GM23338 (cell line): ENCODE measurements at places on chromosomes 13 and 19. TPM values are rescaled to one million over a fixed set of nuclear protein-coding genes. Genes with fewer than 3 reads are reported as not detected.

DNA sequence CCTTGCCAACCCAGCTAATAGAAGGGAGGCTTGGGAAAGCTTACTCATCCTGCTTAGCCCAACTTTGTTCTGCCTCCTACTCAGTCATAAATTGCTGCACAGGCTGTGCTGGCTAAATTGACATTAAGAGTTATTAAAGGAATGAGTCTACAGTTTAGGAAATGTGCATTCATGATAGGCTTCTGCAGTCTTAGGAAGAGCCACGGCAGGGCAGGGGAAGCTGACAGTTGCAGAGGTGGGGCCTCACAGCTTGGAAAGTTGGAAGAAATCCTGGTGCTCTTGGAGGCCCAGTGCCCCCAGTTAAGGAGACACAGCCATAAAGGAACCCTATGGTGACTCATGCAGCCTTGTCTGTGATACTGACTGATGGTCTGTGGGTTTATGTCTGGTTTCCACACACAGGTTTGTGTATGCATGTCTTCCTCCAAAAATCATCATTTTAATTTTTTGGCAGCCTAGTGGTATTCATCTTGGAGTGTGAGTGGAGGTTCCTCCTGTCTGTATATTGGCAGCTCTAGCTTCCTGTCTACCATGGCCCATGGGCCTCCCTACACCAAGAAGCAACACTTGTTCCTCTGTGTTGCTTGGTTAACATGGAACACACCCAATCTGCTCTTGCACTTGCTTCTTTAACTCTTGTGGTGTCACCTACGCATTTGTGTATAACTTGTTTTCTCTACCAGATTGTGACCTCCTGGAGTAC is 135.0 kb upstream of the KL start:
- no peaks in the 10 kb centered on the region for H3K36me3 ChIP-seq
- DNase-seq: no peak
- H3K4me1 ChIP-seq: no peaks in the 10 kb centered on the region

DNA sequence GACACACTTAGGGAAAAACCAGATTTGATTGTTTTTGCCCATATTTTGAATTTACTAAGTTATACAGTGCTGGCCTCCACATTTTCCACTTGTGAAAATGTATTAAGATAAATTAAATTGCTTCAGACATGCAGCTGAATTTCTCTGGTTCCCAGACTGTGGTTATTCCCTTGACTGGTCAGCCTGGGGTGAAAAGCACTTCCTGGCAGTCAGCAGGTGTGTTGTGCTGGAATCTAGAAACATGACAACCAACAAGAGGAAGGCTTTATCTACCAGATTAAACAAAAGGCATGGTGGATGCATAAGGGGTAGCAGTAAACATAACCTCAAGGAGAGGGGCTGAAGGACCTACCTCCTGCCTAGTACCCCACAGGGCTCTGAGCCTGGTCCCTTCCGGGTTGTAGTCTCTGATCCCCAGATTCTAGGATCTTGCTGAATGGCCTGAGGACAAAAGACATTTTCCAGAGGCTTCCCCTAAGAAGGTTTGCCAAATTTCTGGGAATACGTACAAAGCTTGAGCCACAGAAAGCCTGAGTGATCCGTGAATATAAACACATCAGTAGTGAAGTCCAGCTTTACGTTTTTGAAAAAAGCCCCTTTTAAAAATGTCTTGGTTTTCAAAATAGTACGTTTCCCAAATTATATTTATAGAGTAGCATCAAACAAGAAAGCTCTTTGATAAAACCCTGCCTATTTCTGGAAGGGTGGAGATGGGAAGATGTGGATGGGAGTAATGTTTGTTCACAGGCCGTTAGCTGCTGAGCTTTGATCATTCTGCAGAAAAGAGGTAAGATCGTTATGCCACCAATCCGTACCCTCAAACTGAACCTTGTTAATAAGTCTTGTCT is 133.4 kb downstream of the LACC1 start:
- no peaks in the 10 kb centered on the region for H3K36me3 ChIP-seq
- H3K4me3 ChIP-seq: no peak overlapping the region
- H3K27ac ChIP-seq: no peak overlapping the region

DNA sequence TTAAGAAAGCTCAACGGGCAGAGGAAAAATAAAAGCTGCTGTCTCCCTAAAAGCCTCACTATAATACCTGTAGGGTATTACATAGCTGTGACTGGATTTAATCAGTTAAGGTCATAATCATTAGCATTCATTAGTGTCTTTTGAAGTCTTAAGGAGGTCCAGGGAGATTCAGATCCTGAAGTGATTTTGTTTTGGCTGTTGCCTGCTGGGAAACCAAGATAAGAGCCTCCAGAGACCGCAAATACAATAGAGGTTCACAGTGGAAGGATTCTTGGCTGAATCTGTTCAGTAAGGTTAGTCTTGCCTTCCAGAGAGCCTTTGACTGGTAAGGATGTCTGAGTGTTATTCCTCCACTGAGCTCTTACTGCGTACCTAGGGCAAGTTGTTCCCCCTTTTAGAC is 54.0 kb upstream of the TNFRSF19 start:
- H3K27me3 ChIP-seq: no peaks in the 10 kb centered on the region
- no peak overlapping the region for H3K27ac ChIP-seq
- H3K4me3 ChIP-seq: no peak overlapping the region

DNA sequence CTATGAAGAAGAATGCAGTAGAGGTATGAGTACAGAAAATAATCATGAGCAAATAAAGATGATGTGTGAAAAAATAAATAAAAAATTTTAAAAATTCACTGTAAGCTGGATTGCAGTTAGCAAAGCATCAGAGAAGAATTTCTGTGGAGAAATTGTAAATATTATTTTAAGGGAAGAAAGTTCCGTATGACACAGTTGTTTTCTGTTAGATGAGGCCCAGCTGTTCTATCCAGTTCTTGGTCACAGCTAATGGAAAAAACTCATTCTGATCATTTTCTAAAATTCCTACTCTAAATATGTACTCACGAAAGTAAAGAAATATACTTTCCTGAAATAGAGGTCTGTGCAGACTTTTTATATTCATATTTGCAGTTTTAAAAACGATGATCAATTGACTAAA is 578.8 kb downstream of the DCT start:
- DNase-seq: no peak
- H3K36me3 ChIP-seq: no peaks in the 10 kb centered on the region
- H3K27ac ChIP-seq: no peak overlapping the region
- H3K4me3 ChIP-seq: no peak overlapping the region

GRCh38 chr19:48186015-48186414 is 15.5 kb downstream of the ZSWIM9 start:
- H3K27me3 ChIP-seq: no peaks in the 10 kb centered on the region
- H3K27ac ChIP-seq: no peak overlapping the region
- no peak for DNase-seq
- no peaks in the 10 kb centered on the region; the same call in 1 of the 2 replicates for H3K4me1 ChIP-seq
- no peak overlapping the region for H3K4me3 ChIP-seq

DNA sequence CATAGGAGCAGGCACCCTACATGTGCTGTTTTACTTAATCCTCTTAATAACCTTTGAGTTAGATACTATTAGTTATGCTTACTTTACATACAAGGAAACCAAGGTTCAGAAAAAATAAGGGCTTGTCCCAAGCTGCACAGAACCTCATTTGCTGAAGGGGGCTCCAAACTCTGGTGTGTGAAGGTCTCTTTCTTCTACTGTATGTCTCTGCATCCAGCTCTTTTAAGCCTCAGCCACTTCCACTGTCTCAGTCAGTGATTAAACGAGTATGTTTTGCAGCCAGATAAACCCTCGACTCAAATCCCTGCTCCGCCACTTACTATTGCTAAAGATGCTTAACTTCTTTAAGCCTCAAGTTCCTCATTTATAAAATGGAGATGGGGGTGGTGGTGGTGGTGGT is 112.4 kb upstream of the WASF3 start:
- H3K4me3 ChIP-seq: no peak overlapping the region
- H3K36me3 ChIP-seq: no peaks in the 10 kb centered on the region
- H3K27ac ChIP-seq: no peak overlapping the region
- H3K27me3 ChIP-seq: no peaks in the 10 kb centered on the region

DNA sequence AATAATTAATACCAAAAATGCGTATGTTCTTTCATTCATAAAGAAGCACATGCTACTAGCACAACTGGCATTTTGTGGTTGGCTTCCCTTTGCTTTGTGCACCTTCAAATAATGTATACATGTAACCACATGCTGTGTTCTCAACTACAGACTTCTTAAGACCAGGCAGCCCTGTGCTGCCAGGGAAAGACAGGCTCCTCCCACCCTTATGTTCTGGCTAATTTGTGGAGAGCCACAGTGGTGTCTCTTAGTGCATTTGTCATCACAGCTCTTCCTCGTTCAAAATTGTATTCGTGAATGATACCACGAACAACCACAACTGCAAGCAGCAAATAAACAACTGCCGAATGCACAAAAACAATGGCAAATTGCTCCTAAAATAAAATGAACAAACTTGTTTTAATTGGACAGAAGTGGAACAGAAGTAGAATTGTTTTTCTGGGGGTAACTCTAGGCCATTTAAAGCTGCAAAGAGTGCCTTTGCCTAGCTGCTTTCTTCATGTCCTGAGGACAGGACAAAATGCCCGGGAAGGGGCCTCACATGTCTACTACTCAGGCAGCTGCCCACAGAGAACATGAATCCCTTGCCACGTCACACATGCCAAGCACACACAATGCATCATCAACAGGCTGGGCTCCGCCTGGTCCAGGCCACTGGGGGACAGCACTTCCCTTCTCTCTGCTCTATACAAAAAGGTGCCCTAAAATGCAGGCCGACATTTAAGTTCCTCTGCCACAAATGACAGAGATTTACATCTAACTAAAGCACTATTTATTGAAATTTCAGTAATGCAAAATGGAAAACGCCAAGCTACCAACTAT is 21.7 kb downstream of the IRS2 start:
- DNase-seq: peak; percentile 12
- H3K4me3 ChIP-seq: no peak overlapping the region
- H3K27me3 ChIP-seq: no peaks in the 10 kb centered on the region
- H3K27ac ChIP-seq: no peak overlapping the region
- no peaks in the 10 kb centered on the region for H3K36me3 ChIP-seq

DNA sequence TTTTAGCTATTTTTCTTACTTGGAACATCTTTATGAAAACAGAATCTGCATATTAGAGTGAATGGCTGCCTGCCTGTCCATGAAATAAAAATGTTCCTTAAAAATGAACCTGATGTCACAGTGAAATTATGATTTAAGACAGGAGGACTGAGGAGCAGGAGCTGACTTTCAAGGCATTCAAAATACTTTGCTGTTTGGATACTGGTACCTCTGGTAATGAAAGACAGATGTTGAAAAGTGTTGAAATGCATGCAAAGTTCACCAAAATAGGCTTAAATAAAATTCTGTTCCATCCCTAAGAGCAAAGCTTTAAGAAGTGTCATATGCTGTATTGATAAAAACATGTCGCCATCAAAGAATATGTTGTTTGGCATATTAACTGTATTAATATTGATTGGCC is 1.7 kb downstream of the ARHGEF7 start:
- peaks cover 54% of the 10 kb centered on the region for H3K27me3 ChIP-seq
- no peaks in the 10 kb centered on the region for H3K36me3 ChIP-seq
- no peak for DNase-seq
- H3K4me1 ChIP-seq: peaks cover 3% of the 10 kb centered on the region; the same call in 1 of the 2 replicates

- no peak for DNase-seq
- H3K36me3 ChIP-seq: no peaks in the 10 kb centered on the region
Observed at GRCh38 chr13:44778761-44779484, 202.8 kb upstream of the TSC22D1 start.

GRCh38 chr19:46847528-46847927 is 3.1 kb downstream of the AP2S1 start:
- no peak overlapping the region for H3K4me3 ChIP-seq
- H3K27ac ChIP-seq: no peak overlapping the region
- no peak for DNase-seq
- peaks cover 8% of the 10 kb centered on the region; the same call in 1 of the 2 replicates for H3K4me1 ChIP-seq

DNA sequence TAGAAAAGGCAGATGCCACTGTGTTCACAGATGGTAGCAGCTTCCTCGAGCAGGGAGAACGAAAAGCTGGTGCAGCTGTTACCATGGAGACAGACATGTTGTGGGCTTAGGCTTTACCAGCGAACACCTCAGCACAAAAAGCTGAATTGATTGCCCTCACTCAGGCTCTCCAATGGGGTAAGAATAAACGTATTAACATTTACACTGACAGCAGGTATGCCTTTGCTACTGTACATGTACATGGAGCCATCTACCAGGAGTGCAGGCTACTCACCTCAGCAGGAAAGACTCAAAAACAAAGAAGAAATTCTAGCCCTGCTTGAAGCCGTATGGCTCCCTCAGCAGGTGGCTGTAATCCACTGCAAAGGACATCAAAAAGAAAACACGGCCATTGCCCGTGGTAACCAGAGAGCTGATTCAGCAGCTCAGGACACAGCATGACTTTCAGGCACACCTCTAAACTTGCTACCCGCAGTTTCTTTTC is 197.7 kb downstream of the ZNF737 start:
- H3K4me1 ChIP-seq: peaks cover 24% of the 10 kb centered on the region
- DNase-seq: peak; percentile 75
- no peak overlapping the region for H3K4me3 ChIP-seq
- no peak overlapping the region for H3K27ac ChIP-seq

DNA sequence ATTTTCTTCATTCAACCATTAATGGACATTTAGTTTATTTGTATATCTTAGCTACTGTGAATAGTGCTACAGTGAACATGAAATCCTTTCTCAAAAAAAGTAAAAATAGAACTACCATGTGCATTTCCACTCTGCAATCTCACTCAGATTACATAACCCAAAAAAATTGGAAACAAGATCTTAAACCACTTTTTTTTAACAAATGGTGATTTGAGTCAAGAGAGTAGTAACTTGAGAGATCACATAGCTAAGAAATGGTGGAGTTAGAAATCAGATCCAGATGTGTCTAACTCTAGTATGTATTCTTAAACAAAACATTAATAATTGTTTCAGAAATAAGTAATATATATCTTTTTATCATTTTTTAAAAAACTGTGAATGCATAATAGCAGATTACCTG is 318.3 kb upstream of the SGCG start:
- H3K27ac ChIP-seq: no peak overlapping the region
- DNase-seq: no peak
- H3K36me3 ChIP-seq: no peaks in the 10 kb centered on the region
- no peaks in the 10 kb centered on the region for H3K27me3 ChIP-seq
- no peak overlapping the region for H3K4me3 ChIP-seq
- no peaks in the 10 kb centered on the region for H3K4me1 ChIP-seq

- no peak overlapping the region for H3K4me3 ChIP-seq
- H3K36me3 ChIP-seq: no peaks in the 10 kb centered on the region
- no peak for DNase-seq
- H3K27ac ChIP-seq: no peak overlapping the region
Observed at GRCh38 chr13:27907121-27907787, 12.5 kb upstream of the PDX1 start.

GRCh38 chr13:48159401-48159800 is 64.5 kb upstream of the MED4 start:
- peaks cover 18% of the 10 kb centered on the region for H3K4me1 ChIP-seq
- H3K4me3 ChIP-seq: no peak overlapping the region
- H3K27me3 ChIP-seq: no peaks in the 10 kb centered on the region
- DNase-seq: no peak
- H3K27ac ChIP-seq: no peak overlapping the region

- H3K36me3 ChIP-seq: no peaks in the 10 kb centered on the region
- H3K27me3 ChIP-seq: no peaks in the 10 kb centered on the region
- DNase-seq: no peak
- no peak overlapping the region for H3K4me3 ChIP-seq
- H3K27ac ChIP-seq: no peak overlapping the region
Observed at GRCh38 chr13:37531049-37531448, 67.5 kb downstream of the POSTN start.

Gene ZNF99
- total RNA-seq: 0.03 TPM in 1 of 2 replicates, not detected in the other

Gene C19orf81
- 1.8 and 23.2 TPM in 2 replicates for total RNA-seq

Gene SWSAP1
- total RNA-seq: 2.1 and 4.1 TPM in 2 replicates

Gene PRTN3
- total RNA-seq: 0.21 and 2.4 TPM in 2 replicates

Gene ZNF382
- 11.5 and 12.4 TPM in 2 replicates for total RNA-seq

Gene LAIR2
- total RNA-seq: not detected in 2 replicates

Gene RFPL4AL1
- not detected in 2 replicates for total RNA-seq

Gene KASH5
- total RNA-seq: not detected in 2 replicates

Gene ZFP14
- total RNA-seq: 9.5 and 10.4 TPM in 2 replicates

Gene GDF15
- 15.7 and 19.8 TPM in 2 replicates for total RNA-seq
